Cortex of kidney (tissue), 1 donor: ENCODE measurements at places on chromosomes 16 and 17.

DNA sequence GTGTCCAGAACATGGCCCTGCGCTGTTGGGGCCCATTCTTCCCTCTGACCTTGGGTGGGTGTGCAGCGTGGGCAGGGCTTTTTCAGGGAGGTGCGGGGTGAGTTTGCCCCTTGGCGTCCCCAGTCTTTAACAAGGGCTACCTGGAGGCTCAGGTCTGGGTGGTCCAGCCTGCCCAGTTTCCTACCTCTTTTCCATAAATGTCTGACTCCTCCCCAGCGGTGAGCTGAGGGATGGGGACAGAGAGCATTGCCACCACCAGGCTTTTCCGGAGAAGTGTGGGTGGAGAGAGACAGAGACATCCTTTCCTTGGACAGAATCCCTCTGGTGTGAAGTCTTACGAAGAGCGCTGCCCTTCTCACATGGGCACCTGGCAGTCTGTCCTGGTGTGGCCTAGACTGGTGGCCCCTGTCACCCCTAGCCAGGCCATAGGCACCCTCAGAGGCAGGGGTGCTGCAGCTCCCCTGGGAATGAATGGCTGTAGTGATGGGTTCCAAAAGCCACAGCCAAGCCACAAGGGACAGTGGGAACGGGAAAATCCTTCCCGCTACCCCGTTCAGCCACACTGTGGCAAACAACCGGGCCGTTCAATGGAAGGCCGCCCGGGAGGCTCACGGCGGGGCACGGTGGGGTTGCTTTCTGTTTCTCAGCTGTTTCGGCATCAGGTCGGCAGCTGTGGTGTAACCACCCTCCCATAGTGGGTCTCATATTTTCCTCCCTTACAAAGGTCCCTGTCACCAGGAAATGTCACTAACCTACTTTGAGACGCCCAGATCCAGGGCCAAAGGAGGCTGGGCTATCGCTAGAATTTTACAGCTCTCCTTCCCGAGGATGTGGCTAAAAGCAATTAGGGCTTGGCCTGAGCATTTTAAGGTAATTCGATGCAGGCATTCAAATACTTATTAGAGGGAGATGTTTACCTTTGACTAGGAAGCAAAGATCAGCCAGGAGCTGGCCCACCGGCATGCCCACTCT lies 61.9 kb upstream of the GSE1 start:
- DNase-seq: no peak

DNA sequence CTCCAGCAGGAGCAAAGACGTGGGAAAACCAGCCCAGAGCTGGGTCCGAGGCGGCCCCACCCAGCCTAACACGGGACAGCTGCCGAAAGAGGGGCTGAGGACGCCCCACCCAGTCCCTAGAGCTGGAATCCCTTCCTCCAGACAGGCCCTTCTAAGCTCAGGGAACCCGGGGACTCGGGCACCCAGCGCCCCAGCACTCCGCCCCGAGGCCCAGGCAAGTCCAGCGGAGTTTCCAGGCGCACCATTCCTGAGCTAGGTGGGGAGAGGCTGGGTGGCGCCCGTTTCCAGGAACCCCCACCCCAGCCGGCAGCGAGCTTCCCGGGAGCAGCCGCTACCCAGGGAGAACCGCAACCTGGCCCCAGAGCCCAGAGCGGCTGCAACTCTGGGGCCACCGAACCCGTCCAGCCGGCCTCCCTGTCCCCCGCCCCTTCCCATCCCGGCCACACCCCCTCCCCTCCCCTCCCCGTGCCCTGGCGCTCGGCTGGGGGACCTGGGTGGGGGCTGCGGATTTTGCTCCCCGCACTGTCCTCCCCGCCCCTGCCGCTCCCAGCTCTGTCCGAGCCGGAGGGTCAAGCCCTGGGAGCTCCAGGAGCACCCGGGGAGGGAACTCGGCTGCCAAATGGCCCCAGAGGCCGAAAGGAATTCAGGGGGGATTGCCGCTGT lies 536 bp downstream of the TMC6 start:
- DNase-seq: no peak

GRCh38 chr17:69058165-69058564 lies 2.6 kb downstream of the ABCA9 start:
- DNase-seq: no peak

DNA sequence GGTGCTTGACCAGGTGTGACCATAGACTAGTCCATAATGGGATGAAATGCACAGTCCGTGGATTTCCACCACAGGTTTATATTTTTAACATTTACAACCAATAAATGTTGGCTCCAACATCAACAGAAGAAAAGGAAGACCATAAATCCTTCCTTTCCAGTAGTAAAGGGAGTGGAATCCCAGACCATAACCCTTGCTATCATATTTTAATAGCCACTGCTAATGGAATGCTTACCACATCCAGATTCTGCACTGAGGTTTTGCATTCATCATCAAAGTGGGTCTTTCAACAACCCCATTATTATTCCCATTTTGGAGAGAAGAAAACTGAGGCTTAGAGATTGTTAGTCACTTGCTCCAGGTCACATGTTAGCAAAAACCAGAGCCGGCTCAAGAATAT lies 106.7 kb downstream of the FOXL1 start:
- no peak for DNase-seq

DNA sequence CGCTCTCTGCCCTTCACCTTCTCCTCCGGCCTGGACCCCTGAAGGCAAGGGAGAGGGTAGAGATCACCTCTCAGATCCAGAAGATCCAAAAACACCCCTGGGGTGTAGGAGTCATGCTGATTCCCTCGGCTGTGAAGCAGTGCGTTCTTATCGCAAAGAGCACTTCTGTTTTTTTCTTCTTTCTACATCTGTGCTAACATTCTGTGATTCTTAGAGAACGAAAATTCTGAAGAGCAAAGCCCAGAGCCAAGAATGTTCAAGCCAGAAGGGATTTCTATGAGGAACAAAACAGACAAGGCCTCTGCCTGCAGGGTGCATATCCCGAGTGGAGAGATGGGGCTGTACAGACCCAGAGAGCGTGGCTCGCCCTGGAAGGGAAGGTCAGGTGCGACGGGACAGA lies 17.2 kb downstream of the NPTX1 start:
- DNase-seq: no peak

DNA sequence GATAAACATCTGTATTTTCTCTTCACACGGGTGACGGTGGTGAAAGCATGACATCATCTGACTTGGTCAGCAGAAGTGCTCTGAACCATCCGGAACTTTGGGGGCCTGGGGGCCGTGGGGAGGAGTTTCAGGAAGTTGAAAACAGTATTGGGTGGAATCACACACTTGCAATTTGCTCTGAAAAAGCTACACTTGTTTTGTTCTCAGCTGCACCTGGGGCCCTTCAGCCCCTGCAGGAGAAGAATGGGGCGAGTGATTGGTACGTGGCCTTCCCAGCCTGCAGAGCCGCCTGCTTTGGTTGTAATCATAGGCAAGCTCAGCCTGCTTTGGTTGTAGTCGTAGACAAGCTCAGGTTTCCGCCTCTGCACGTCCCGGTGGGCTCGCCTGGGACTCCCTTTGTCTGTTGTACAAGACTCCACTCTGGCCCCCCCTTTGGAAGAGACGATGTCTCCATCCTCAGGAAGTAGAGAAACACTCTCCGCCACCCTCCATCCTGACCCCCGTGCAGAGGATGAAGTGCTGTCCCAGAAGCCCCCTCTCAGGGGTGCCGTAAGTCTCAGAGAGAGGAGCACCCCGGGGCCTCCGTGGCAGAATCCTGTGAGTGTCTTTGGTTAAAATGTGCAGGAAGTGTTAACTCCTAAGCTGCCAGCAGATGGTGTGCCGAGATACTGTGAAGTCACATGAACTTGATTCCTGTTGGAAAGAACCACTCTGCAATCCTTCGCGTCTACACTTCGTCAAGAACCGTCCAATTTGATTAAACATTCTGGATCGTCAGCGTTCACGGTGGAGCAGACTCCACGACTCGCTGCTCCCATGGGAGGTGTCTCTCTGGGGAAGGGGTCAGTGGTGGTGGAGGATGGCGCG lies 5.4 kb downstream of the BANP start:
- DNase-seq: no peak

DNA sequence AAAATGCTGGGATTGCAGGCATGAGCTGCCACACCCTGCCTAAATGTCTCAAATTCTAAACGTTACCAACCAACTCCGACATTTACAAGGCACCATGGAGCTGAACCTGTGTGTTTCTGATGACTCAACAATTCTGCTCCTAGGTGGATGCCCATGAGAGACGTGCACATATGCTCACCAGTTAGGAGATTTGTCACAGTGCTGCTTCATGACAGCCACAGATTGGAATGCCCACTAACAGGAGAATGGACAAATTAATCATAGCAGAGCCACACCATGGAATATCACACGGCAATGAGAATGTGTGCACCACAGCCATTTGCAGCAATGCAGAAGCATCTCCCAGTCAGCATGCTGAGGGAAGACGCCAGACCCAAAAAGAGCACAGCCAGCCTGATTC lies 8.0 kb upstream of the KCNG4 start:
- DNase-seq: no peak

- no peak for DNase-seq
Observed at GRCh38 chr17:50967795-50968194, 101.6 kb upstream of the TOB1 start.

GRCh38 chr16:84774810-84775209 lies 45.0 kb upstream of the CRISPLD2 start:
- DNase-seq: no peak

- DNase-seq: no peak
Observed at GRCh38 chr17:77133087-77133638, 7.6 kb upstream of the SEC14L1 start.

DNA sequence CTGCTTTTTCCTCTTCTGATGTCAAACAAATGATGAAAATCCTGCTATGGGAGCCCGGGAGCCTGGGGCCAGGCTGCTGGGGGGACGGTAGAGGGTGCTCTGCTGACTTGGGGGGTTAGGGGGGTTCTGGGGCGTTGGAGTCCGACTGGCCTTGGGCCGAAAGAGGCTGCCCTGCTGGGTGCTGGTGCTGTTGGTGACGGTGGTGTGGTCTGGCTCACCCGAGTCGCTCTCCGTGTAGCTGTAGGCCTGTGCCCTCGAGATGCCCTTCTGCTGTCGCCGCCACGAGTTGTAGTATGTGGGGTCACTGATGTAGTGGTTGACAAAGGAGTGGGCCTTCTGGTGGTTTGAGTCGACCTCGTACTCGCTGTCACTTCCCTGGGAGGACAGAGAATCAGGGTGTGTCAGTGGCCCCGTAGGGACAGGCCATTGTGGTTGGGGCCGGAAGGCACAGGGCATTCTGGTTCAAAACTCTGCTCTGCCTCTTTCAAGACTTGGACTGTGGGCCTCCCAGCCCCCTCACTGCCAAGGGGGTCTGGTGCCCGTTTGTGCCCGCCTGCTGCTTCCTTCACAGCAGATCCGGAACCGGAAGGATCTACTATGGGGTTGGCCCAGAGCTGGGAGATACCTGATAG lies 26.9 kb upstream of the CDC42EP4 start:
- no peak for DNase-seq
